ENCODE measurements at places on chromosomes 6 and 20.

DNA sequence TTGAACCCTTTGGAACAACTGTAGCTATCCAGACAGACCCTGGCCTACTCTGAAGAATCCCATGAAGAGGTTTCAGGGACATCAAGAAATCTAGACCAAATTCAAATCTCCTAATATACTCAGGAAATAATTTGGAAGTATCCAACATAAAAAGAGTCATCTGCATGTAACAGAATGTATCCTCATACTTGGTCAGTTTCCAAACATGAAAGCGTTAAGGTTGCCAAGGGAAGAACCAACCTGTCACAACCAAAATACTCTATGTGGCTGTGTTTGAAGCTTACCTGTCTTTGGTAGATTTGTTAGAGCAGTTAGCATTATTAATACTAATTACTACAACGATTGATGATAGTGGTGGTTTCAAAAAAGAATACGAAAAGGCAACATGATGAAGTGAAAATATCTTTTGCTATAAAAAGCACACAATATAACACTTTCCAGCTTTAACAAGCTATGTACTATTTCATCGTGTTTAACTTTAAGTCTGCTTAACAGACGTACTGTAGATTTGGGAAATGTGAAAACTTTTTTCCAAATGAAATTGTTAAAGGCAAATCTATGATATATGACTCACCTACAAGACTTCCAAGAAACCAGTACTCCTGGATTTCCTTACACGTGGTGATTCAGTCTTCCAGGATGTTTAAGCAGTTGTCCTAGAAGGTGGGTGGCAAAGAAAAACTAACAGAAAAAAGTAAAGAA is 46.6 kb upstream of the ENPP1 start:
- DNase-seq: no peak

GRCh38 chr20:8720089-8720488 is 348.8 kb upstream of the PLCB4 start:
- DNase-seq: no peak

DNA sequence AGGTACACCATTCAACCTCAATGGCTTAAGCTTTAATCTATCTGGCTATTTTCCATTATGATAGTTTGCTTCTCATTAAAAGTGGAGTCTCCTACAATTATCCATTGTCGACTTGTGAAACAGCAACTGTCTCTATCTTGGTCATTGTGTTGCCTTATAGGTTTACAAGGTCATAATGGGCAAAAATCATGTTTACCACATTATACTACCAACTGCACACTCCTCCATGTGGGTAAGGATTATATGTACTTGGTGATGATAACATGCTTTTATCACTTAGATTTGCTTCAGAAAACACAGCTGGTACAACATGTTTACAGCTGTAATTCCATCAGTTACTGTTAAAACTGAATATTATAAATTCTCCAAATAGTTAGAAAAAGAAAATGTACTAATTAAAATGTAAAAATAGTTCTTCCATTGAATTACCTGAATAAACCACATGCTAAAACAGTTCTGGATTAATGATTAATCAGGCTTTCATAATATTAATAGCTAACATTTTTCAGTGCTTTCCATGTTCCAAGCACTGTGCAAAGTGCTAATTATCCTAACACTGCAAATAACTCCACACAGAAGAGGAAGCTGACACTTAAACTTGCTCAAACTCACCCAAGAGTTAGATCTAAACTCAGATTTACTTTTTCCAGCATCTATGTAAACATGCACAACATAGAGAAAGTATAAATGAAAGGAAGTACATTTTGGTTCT is 96.7 kb downstream of the OGFRL1 start:
- no peak for DNase-seq

GRCh38 chr20:2524709-2525506 is 11.5 kb upstream of the TMC2 start:
- peak; percentile 65 for DNase-seq

DNA sequence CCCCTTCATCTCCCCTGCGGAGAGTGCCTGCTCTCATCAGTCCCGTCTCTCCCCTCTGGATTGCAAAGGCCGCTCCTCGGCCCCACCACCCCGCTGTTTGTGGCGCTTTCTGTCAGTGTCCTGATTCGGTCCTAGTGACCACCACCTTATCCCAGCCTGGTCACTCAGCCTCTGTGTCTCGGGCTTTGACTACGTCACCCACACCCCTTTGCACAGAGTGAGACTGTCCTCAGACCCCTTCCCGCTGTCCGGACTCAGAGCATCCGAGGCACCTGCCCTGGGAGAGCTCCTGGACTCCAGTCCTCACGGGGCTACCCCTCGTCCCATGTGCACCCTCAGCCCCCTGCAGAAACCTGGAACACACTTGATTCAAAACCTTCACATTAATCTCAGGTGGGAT is 380.2 kb downstream of the TAF4 start:
- DNase-seq: no peak

DNA sequence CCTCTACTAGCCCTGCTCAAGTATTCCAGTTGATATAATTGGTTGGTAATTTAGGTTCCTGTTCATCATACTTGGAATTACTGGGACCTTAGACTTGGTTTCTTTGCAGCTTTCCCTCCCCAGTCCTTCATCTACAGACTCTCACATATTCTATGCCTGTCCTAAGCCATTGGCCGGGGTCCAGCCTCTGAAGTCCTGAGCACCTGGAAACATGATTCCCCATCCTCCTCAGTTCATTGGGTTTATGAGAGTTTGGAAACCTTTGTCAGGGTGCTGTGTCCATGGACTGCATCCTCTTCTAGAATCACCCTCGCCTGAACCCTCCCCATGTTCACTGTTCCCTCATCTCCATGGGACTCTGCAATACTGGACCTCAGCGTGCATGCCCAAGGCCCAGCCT is 8.8 kb downstream of the GSTA2 start:
- DNase-seq: no peak

- no peak for DNase-seq
Measured at GRCh38 chr20:25053255-25054031, 4.5 kb downstream of the ACSS1 start.

DNA sequence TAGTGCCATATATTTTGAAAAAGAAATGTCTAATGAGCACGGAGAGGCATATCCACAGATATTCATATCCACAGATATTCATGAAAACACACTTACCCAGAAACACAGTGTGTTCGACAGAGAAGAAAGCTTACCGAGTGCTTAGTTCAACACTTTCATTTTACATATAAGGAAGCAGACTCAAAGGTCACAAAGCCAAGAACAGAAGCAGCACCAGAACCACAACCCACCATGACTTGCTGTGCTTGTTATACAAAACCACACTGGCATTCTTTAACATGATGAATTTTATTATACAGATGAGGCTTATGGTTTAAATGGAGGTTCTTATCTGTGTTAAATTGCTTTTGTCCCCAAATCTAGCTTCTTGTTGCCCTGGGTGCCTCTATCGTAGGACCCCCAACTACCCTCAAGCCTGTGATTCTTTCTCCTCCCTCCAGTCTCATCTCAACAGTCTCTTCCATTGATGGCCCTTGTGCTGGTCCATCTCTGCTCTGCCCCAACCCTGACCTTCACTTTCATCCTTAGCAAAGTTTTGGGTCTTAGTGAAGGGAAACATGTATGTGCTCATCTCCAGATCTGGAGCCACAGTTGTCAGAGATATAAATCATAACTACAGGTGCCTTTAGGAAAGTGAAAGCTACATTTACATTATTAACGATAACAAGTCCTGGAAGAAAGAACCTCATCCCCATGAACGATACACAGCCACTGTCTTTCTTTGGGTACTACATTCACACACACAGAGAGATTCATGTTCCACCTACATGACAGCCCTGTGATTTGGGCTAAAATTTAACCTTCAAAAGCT is 40.0 kb downstream of the SF3B5 start:
- peak; percentile 74 for DNase-seq

DNA sequence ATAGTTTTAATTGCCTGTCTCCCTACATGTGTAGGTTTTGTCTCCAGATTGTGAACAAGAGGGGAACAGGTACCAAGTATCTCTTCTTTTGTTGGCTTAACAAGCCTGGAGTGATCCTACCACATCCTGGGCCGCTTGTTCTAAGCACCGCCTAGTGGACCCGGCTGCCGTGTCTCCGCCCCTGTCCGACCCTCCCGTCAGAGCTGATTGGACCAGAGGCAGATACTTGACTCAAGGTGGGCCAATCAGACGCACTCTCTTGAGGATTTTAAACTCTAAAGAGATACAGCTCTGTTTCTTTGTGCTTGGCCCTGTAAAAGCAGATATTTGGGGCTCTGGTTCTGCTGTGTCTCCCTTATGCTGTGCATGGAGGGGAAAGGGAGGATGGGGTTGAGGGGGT is 68.2 kb downstream of the PRDM1 start:
- DNase-seq: no peak

GRCh38 chr6:147418523-147418922 is 90.0 kb upstream of the SAMD5 start:
- no peak for DNase-seq

GRCh38 chr6:48476257-48476656 is 365.3 kb upstream of the PTCHD4 start:
- no peak for DNase-seq

- DNase-seq: no peak
Measured at GRCh38 chr6:13235339-13235738, 93.0 kb downstream of the TBC1D7 start.

- DNase-seq: no peak
Measured at GRCh38 chr20:53773792-53774401, 180.3 kb upstream of the ZNF217 start.

DNA sequence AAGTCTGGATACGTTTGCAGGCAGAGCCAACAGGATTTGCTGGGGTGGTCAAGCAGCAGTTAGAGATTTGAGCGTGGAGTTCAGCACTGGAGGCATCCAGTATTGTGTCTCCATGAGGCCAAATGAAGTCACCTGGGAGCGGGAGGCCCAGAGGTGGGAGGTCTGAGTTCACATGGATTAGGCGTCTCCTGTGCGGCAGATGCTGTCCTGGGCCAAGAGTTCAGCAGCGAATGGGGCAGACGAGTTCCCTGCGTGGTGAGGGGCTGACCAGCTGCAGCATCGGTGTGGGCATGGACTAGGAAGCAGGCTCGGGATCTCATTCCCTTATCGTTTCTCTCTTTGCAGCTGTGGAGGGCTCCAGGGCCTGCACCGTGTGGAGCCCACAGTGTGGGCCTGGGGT is 66.2 kb downstream of the BCAS4 start:
- no peak for DNase-seq

DNA sequence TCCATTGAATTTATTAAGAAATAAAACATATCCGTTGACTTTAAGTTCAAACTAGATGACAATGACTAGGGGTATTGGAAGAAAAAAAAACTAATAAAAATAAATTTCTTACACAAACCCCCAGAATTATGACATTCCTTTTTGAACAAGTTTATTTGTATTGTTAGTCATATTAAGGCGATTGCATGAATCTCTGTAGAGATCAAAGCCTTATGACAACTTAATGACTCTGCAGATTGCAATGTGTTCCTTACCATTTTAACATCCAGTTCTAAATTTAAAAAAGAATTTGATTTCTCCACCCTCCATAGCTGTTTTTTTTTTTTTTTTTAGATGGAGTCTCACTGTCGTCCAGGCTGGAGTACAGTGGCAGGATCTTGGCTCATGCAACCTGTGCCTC is 189.8 kb upstream of the CEP162 start:
- no peak for DNase-seq

- no peak for DNase-seq
Measured at GRCh38 chr6:152244998-152245630, 392.0 kb downstream of the SYNE1 start.

- DNase-seq: no peak
Measured at GRCh38 chr20:61414455-61414991, 162.5 kb downstream of the CDH4 start.

GRCh38 chr20:43191946-43192863 is 2.5 kb upstream of the PTPRT start:
- DNase-seq: peak; percentile 49

GRCh38 chr20:37267667-37268313 is 6.2 kb upstream of the GHRH start:
- DNase-seq: no peak

DNA sequence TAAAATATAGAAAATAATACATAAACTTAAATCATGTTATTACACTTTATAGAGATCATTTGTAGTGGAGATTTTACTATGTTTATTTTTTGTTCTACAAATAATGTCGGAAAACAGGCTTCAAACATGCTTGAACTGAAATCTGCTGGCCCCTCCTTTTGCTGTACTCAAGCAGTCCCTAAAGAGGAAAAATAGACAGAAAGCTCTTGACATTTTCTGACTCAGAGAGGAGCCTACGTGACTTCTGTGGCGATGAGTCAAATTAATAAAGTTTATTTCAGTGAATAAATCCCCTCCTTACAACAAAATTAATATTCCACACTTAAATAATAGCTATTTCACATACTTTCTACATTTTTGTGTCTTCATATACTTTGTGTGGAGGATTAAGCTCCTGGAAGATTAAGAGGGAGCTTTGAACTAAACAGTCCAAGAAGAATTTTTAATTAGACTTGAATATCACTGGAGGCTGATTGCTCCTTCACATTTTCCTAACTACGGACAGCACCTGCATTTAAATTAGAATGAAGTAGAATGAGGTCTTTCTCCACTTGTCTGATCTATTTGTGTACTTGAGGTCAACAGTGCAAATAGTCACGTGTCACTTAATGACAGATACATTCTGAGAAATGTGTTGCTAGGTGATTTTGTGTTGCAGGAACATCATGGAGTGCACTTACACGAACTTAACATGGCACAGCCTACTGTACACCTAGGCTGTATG is 1.7 kb upstream of the TREM1 start:
- no peak for DNase-seq
